ENCODE measurements at places on chromosomes 3 and 15. TPM values are rescaled to one million over a fixed set of nuclear protein-coding genes. Genes with fewer than 3 reads are reported as not detected.

DNA sequence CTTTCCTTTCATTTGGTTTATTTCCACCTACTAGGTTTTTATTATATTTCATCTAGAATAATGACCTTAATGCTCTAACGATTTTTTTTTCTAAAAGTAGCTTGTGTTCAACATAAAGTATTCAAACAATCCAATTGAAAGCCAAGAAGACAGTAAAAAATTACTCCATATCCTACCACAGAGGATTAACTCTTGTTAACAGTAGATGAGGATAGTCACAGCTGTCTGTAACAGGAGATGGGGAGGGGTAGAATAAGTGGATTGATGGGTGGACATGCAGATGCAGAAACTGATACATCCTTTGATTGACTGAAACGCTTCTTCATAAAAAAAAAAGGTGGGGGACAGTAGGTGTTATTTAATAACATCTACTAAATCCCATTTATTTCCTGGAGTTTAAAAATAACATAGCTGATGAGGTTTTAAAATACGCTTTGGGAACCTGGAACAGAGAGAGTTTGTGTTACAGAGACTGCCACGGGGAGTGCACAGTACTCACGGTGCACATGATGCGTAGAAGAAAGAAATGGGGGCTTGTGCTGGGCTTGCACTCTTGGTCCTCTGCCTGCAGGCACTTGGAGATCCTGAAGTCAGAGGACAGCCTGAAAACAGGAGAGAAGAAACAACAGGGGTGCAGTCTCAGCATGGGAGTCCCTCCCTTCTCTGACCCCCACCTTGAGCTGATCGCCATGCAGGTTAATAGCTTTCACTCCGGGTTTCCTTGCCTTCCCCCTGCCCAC is 226.7 kb downstream of the THSD4 start:
- H3K36me3 ChIP-seq: no peaks in the 10 kb centered on the region
- H3K27me3 ChIP-seq: no peaks in the 10 kb centered on the region
- no peak overlapping the region for H3K27ac ChIP-seq
- no peaks in the 10 kb centered on the region for H3K4me1 ChIP-seq

DNA sequence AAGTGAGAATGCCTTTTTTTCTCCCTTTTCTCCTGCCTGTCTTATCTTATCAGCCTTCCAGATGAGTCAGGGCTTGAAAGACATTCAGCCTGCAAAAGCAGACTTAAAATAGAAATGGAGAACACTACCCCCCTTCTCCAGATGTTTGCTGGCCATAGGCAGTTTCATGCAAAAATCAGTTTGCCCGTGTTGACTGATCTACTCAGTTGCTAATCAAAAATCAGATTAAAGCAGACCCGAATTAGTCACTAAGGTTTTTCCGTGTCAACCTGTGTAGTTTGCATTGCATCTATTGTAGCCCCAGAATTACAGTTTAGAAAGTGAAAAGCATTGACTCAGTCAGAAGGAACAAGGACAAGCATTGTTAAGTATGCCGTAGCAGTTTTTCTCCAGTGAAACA is 56.2 kb downstream of the IL5RA start:
- H3K27me3 ChIP-seq: no peaks in the 10 kb centered on the region
- DNase-seq: no peak
- H3K27ac ChIP-seq: no peak overlapping the region
- H3K4me1 ChIP-seq: peaks cover 2% of the 10 kb centered on the region

- no peak overlapping the region for H3K4me3 ChIP-seq
- H3K4me1 ChIP-seq: no peaks in the 10 kb centered on the region
- peak; percentile 17 for DNase-seq
- no peaks in the 10 kb centered on the region for H3K36me3 ChIP-seq
- H3K27ac ChIP-seq: no peak overlapping the region
- H3K27me3 ChIP-seq: no peaks in the 10 kb centered on the region
Observed at GRCh38 chr15:46312133-46312740, 677.4 kb downstream of the SQOR start.

- no peak overlapping the region for H3K27ac ChIP-seq
- no peaks in the 10 kb centered on the region for H3K36me3 ChIP-seq
- no peak for DNase-seq
- no peak overlapping the region for H3K4me3 ChIP-seq
- no peaks in the 10 kb centered on the region for H3K4me1 ChIP-seq
- no peaks in the 10 kb centered on the region for H3K27me3 ChIP-seq
Observed at GRCh38 chr3:170594528-170594927, 8.7 kb upstream of the SLC7A14 start.

GRCh38 chr15:22265970-22266369 is 185.6 kb downstream of the OR4M2 start:
- H3K4me1 ChIP-seq: no peaks in the 10 kb centered on the region
- H3K4me3 ChIP-seq: no peak overlapping the region
- no peaks in the 10 kb centered on the region for H3K27me3 ChIP-seq
- no peaks in the 10 kb centered on the region for H3K36me3 ChIP-seq
- H3K27ac ChIP-seq: no peak overlapping the region
- no peak for DNase-seq

GRCh38 chr15:40325700-40326099 is 2.2 kb downstream of the INAFM2 start:
- DNase-seq: no peak
- no peak overlapping the region for H3K4me3 ChIP-seq
- H3K27ac ChIP-seq: no peak overlapping the region
- peaks cover 15% of the 10 kb centered on the region for H3K4me1 ChIP-seq

- DNase-seq: no peak
- no peaks in the 10 kb centered on the region for H3K4me1 ChIP-seq
- no peak overlapping the region for H3K4me3 ChIP-seq
- H3K27me3 ChIP-seq: no peaks in the 10 kb centered on the region
- H3K36me3 ChIP-seq: no peaks in the 10 kb centered on the region
- no peak overlapping the region for H3K27ac ChIP-seq
Observed at GRCh38 chr3:16318176-16318575, 53.2 kb downstream of the OXNAD1 start.

DNA sequence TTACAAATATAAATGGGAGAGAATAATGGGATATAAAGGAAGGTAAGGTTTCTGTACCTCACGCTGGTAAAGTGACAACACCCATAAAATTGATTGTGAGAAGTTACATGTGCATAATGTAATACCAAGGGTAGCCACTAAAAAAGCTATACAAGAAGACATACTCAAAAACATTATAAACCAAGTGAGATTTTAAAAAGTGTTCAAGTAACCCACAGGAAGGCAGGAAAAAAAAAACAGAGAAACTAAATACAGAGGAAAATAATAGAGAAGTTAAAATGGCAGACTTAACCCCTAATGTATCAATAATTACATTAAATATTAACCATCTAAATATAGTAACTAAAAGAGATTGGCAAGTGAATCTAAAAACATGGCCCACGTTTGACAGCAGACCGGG is 76.3 kb downstream of the PCSK6 start:
- H3K4me1 ChIP-seq: no peaks in the 10 kb centered on the region
- H3K36me3 ChIP-seq: no peaks in the 10 kb centered on the region
- no peak for DNase-seq
- H3K27me3 ChIP-seq: no peaks in the 10 kb centered on the region
- H3K4me3 ChIP-seq: no peak overlapping the region

DNA sequence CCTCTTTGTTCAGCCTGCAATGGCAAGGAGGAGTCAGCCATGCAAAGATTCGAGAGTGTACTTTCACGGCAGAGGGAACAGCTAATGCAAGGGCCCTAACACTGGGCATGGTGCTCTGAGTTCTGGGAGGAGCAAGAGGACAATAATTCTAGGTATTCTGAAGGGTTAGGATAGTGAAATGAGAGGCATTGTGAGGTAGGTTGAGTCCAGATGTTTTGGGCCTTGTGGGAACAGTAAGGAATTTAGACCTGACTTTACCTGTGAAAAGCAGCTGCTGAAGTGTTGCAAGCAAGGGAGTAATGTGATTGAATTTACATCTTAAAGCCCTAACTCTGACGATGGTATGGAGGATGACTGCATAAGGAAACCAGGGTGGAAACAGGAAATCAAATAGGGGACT is 211.6 kb downstream of the CNTN3 start:
- no peaks in the 10 kb centered on the region for H3K4me1 ChIP-seq
- H3K27me3 ChIP-seq: no peaks in the 10 kb centered on the region
- no peak for DNase-seq
- H3K4me3 ChIP-seq: no peak overlapping the region
- H3K27ac ChIP-seq: no peak overlapping the region

GRCh38 chr3:59654123-59654479 is 604.3 kb upstream of the CFAP20DC start:
- no peaks in the 10 kb centered on the region for H3K36me3 ChIP-seq
- no peak for DNase-seq
- no peaks in the 10 kb centered on the region for H3K27me3 ChIP-seq

DNA sequence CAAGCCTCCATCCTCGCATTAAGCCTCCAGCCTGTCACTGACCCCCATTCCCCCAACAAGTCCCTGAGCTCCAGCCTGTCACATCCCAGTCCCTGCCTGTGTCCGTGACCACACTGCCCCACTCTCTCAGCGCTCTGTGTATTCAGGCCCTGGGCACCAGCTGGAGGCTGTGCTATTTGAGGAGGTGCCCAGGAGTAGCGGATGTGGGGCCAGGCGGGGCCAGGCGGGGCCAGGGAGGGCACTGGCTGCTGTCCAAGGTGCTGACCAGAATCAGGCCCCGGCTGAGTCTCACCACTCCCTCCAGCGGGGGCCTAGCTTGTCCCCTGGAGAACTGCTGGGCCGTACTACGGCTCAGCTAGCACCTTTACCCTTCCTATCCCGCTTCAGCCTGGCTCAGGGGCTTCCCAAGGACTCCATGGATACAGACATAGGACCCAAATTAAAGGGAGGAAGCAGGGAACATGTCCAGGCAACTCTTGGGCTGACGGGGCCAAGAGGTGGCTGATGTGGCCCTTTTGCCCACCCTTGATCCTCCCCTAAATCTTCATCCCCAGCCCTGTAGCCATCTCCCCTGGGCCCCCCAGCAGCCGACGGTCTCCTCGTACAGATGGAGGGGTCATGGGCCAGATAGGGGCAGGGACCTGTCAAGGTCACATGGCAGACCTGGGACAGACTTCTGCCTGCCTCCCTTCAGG is 1.1 kb downstream of the HHATL start:
- no peaks in the 10 kb centered on the region for H3K27me3 ChIP-seq
- H3K4me1 ChIP-seq: no peaks in the 10 kb centered on the region
- no peaks in the 10 kb centered on the region for H3K36me3 ChIP-seq
- H3K27ac ChIP-seq: no peak overlapping the region

- peaks cover 6% of the 10 kb centered on the region for H3K4me1 ChIP-seq
- no peak overlapping the region for H3K4me3 ChIP-seq
- H3K36me3 ChIP-seq: no peaks in the 10 kb centered on the region
- no peak for DNase-seq
- H3K27me3 ChIP-seq: no peaks in the 10 kb centered on the region
Observed at GRCh38 chr15:60801395-60801794, 322.5 kb upstream of the ICE2 start.

DNA sequence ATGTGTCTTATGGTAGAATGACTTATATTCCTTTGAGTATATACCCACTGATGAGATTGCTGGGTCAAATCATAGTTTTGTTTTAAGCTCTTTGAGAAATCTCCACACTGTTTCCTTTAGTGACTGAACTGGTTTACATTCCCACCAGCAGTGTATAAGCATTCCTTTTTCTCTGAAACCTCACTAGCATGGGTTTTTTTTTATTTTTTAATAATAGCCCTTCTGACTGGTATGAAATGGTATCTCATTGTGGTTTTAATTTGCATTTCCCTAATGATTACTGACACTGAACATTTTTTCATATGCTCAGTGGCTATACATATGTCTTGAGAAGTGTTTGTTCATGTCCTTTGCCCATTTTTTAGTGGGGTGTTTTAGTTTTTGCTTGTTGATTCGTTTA is 494.3 kb downstream of the SQOR start:
- H3K4me1 ChIP-seq: no peaks in the 10 kb centered on the region
- no peaks in the 10 kb centered on the region for H3K36me3 ChIP-seq
- H3K27me3 ChIP-seq: no peaks in the 10 kb centered on the region
- no peak overlapping the region for H3K27ac ChIP-seq

GRCh38 chr3:128427175-128427857 is 39.4 kb downstream of the DNAJB8 start:
- no peaks in the 10 kb centered on the region for H3K36me3 ChIP-seq
- H3K4me1 ChIP-seq: no peaks in the 10 kb centered on the region
- no peaks in the 10 kb centered on the region for H3K27me3 ChIP-seq
- H3K4me3 ChIP-seq: no peak overlapping the region
- H3K27ac ChIP-seq: no peak overlapping the region

DNA sequence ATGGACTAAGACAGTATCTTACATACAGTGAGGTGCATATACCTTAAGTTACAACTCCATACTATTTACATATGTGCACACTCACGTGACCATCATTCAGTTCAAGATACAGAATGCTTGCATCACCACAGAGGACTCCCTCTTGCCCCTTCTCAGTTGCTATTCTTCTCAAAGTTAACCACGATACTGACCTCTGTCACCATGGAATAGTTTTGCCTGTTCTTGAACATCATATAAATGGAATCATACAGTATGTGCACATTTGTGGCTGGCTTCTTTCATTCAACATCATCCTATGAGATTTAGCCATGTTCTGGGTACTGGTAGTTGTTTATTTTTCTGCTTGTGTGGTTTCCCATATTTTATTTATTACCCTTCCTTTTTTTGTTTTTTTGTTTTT is 10.4 kb upstream of the ZSCAN2 start:
- DNase-seq: no peak
- no peaks in the 10 kb centered on the region for H3K27me3 ChIP-seq
- peaks cover 2% of the 10 kb centered on the region for H3K4me1 ChIP-seq
- no peak overlapping the region for H3K27ac ChIP-seq
- no peaks in the 10 kb centered on the region for H3K36me3 ChIP-seq

DNA sequence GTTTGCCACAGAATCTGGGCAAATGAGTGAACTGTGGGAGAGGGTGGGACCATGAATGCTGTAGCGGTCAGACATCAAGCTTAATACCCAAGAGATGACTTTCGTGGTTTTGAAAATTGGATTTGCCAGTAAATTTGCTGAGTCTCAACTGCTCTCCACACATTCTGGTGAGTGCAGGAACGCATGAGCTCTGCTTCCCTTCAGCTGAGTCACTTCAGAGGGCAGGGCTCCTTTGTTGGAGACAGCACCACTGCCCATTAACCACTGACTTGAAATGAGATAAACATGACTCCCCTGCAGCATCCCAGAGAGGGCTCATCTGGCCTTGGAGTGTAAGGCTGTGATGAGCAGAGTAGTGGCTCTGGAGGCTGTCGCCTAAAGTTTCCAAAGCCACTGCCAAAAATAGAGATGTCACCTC is 22.6 kb downstream of the RARRES1 start:
- H3K4me3 ChIP-seq: no peak overlapping the region
- H3K36me3 ChIP-seq: no peaks in the 10 kb centered on the region
- DNase-seq: no peak
- H3K27ac ChIP-seq: no peak overlapping the region

GRCh38 chr3:191369616-191370010 is 39.3 kb upstream of the UTS2B start:
- H3K4me3 ChIP-seq: no peak overlapping the region
- H3K36me3 ChIP-seq: no peaks in the 10 kb centered on the region
- H3K27me3 ChIP-seq: no peaks in the 10 kb centered on the region
- no peak for DNase-seq
- H3K4me1 ChIP-seq: no peaks in the 10 kb centered on the region

GRCh38 chr3:31311559-31311958 is 221.2 kb upstream of the STT3B start:
- no peaks in the 10 kb centered on the region for H3K27me3 ChIP-seq
- H3K36me3 ChIP-seq: no peaks in the 10 kb centered on the region
- no peak overlapping the region for H3K4me3 ChIP-seq
- no peak for DNase-seq
- peaks cover 7% of the 10 kb centered on the region for H3K4me1 ChIP-seq

The NTRK3 gene
- total RNA-seq: 0.77 TPM

The CLPX gene
- 38.7 TPM for total RNA-seq

The LYZL4 gene
- total RNA-seq: not detected

The GUCA1C gene
- not detected for total RNA-seq

The ARPP19 gene
- 97.0 TPM for total RNA-seq

The GCSAM gene
- not detected for total RNA-seq

The RASGRP1 gene
- total RNA-seq: 0.28 TPM

The SHF gene
- total RNA-seq: 26.2 TPM

The GOLGA8R gene
- 6.0 TPM for total RNA-seq

The C2CD4B gene
- total RNA-seq: 2.1 TPM

The CAPN3 gene
- total RNA-seq: 16.8 TPM

The DENND6A gene
- total RNA-seq: 39.9 TPM

The GOLGA8K gene
- total RNA-seq: 1.8 TPM

The TM6SF1 gene
- 2.9 TPM for total RNA-seq

All from ovary (tissue), 10 donors.